Activated naive CD8-positive, alpha-beta T cell treated with anti-CD3 and anti-CD28 coated beads for 36 hours (primary cell): ENCODE measurements at places on chromosomes 3 and 15.

- no peak for DNase-seq
Measured at GRCh38 chr3:140655678-140656077, 22.2 kb upstream of the TRIM42 start.

GRCh38 chr3:189071446-189071845, 100.3 kb upstream of the TPRG1 start:
- DNase-seq, result peak; percentile 3

DNA sequence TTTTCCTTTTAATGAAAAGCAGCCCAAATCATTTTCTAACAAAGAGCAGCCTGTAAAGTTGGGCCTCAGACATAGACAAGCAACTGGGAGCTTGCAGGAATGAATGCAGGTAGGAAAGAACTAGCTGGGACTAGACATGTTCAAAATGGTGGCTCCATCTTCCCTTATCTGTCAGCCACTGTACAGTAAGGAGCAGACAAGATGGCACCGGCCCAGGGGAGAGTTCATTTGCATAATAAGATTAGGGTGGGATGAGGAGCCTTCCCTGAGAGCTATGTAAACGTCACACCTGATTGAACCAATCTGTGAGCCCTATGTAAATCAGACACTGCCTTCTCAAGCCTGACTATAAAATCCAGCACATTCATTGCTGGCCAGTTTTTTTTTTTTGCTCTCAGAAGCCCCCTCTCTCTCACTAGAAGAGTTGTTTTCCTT, 59.7 kb upstream of the GK5 start:
- no peak for DNase-seq

DNA sequence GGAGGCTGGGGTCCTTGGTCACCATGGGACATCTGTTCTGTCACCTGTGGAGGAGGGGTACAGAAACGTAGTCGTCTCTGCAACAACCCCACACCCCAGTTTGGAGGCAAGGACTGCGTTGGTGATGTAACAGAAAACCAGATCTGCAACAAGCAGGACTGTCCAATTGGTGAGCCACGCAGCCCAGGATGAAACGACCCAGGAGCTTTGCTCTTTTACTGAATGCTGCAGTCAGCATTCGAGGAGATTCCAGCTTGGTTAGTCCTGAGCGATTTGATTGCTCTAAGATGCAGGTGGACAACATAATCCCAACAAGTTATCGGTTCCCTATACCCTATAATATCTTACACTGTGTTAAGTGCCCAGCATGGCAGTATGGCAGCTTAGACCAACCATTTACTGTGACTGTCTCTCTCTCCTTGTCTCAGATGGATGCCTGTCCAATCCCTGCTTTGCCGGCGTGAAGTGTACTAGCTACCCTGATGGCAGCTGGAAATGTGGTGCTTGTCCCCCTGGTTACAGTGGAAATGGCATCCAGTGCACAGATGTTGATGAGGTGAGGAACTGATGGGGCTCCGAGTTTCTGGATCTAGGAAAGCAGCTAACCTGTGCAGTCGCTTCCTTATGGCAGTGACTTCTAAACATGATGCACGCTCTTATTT, 7.8 kb downstream of the THBS1 start:
- no peak for DNase-seq

DNA sequence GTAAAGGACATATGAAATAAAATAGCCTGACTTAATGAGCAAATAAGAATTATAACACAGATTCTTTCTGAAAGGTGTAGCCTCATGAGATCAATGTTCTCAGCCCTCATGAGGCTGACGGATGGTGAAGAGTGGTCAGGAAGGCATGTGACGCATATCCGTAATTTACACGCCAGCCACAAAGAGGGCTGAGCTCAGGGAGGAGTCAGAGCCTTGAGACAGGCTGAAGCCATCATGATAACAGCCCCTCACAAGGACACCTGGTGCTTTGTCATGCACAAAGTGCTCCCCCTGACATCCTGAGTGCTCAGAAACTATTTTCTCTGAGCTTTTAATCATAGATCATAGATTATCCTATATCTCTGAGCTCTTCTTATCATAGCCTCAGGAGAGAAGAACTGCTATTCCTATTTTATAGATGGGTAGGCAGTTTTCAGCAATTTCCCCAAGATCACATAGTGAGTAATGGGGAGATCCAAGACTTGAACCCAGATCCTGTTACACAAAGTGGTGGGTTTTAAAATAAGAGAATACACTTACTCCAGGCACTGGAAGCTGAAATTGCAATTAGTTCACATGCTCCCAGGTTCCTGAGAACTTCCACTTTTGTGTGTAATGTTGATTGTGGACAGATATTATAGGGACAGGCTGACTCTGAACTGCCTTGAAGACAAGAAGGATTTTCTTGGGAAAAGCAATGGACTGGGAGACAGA, 267.1 kb downstream of the RPLP1 start:
- DNase-seq, result peak; percentile 67

DNA sequence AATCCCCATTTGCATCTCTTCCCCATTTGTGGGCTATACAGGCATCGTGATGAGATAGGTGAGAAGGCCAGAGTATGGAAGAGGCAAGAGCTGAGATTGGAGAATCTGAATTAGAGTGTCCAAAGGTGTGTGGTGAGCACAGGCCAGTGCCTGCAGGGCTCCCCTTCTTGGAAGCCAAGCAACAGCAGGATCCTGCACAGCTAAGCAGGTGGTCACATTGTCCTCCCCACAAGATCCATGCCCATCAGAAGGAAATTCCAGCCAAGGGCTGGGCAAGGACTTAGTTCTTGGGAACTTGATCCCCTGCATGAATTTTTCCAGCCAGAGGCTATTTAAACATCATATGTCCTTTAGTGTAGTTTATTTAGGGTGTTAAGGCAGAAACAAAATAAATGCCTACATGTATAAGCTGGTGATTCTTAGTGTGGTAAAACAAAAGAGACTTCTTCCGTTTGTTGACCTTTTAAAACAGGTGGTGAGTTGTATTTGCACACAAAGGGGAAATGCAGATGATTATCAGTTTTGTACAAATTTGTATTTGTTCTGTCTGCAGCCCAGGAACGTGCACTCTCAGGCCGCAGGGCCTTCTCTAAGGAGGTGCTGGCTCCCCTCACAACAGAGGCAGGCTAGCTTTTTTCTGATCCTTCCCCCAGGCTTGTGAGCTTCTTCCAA, 110.2 kb downstream of the PLCL2 start:
- no peak for DNase-seq

DNA sequence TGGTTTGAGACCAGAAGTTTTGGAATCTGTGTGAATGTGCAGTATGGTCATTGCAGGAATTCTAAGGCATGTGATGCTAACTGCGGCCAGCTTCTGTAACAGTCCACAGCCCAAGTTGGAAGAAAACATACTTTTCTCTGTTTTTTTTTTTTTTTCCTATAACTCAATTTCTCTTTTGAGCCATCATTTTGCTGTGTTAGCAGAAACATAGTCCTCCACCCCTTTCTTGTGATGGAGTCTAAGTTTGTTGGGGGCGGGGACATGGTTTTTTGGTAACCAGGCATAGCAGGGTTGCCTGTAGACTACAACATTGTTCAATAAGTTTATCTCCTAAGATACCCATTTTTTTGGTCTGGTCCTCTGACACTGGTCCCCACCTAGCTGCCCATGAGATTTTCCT, 223.2 kb upstream of the ONECUT1 start:
- DNase-seq, result no peak
